ENCODE measurements at places on chromosomes 2 and 18. TPM values are rescaled to one million over a fixed set of nuclear protein-coding genes. Genes with fewer than 3 reads are reported as not detected.

DNA sequence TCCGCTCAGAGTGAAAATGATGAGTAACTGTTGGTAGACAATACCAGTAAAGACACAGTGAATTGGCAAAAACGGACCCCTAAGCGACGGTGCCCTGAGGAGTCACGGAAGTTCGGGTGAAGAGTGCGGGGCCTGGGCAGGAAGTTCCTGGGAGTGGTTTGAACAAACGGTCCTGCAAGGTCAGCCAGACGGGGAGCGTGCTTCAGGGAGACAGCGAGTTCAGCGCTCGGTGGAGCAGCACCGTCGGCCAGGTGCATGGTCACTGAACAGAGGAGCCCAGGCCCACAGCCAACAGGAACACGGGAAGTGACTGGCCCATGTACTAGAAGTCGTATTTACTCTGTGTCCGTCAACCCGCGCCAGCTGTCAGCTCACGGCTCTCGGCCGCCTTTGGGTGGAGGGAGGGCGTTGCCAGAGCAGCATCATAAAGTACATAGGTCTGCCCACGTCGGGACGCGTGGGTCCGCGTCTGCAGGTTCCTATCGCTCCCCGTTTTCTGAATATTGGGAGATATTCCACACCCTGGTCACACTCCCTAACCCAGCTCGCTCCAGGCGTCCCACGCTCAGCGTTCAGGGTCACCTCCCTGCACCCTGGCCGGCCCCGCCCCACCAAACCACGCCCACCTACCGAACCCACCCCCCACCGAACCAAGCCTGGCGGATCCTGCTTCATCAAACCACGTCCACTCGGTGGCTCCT is 75.6 kb upstream of the UXS1 start:
- DNase-seq, result no peak

GRCh38 chr2:82055846-82056245 is 1751.3 kb upstream of the LRRTM1 start:
- DNase-seq, result no peak

- no peak for DNase-seq
Observed at GRCh38 chr18:55869556-55870501, 281.8 kb upstream of the TCF4 start.

- no peak for DNase-seq
Observed at GRCh38 chr2:47274054-47274782, 119.1 kb upstream of the STPG4 start.

DNA sequence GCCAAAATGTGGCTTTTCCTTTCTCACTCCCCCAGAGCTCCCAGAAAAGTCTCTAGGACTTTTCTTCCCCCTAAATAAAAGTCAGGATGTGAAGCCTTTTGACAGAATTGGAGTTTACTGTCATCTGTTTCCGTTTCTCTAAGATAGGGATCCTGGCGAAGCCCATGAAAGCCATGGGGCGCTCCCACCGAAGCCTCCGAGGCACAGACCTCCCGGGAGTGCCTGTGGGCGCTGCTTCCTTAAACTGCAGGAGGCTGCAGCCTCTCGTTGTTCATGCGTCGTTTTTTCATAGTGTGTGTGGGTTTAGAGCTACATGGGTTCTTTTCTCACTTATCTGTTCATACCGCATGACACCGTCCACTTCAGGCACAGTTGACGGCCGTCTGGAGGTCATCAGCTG is 56.8 kb downstream of the ASAP2 start:
- DNase-seq, result no peak

GRCh38 chr18:37577051-37577611 is 11.5 kb upstream of the CELF4 start:
- peak; percentile 77 for DNase-seq

- DNase-seq, result peak; percentile 56
Observed at GRCh38 chr18:75304678-75305557, 94.3 kb downstream of the TSHZ1 start.

DNA sequence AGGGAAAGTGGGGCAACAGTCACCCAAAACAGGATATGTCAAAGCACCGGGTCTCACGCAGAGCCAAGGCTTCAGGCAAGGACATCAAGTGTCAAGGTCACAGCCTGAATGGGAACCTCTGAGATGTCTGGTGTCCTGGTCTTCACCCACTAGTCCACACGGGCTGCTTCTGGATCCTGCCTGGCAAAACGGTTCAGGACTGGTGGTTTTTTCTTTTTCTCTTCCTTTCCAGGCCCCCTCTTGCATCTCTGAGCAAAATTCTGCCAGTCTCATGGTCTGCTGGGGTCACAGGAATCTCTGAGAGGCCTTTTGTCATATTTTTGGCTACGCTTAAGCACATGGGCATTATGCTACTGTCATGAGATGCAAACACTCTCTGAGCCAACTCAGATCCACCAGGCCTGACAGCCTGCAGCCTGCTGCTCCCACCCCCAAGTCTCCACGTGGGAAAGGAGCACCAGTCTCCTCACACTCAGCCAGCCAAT is 518.2 kb upstream of the ZEB2 start:
- DNase-seq, result no peak

- DNase-seq, result no peak
Observed at GRCh38 chr18:48050176-48050575, 119.7 kb upstream of the SMAD2 start.

DNA sequence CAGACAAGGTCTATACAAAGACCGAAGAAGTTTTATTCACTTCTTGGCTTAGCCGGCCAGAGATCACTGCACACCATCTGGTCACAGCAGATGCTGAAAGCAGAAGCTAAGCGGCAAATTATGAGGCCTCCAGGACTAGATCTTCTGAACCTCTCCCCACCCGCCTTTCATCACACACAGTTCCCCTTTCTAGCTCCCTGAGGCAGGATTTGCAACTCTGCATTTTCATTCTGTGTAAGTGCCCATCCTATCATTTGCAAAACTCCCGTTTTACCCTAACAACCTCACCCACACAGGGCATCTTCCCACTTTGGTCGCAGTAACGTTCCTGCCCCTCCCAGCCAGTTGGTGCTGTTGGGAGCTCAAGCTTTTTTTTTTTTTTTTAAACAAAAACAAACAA is 3.1 kb upstream of the MOB1A start:
- DNase-seq, result no peak

DNA sequence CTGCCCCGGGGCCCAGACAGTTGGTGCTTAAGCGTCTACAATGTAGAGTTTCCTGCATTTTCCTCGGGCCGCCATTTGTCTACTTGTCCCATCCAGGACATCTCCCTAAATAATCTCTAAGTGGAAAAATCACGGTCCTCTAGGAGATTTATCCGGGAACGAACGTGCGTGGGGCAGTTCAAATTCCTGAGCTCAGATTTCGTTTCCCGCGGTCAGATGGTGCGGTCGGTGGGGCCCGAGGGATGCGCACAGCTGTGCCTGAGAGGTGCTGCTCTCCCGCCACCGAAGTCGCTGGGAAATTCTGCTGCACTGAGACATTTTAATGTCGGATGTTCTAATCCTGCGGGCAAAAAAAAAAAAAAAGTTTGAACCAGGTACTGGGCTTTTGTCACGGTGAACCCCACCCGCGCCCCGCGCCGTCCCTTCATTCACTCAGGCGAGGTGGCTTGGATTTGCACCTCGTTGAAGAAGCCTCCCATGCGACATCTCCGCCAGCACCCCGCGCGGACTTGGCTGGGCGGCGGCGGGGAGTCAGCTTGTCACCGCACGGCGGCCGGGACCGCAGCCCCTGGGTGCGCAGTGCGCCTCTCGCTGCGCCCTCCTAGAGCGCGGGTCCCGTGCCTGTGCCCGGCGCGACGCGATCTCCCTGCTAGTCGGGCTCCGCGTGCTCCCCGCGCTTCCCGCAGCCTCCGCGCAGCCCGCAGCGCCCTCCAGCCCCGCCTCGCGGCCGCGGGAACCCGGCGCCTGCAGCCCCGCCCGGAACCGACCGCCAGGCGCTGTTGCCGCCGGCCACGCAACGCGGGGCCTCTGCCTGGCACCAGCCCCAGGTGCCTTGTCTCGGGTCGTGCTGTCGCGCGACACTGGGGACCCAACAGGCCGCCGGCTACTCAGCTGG is 191.9 kb upstream of the TCF4 start:
- no peak for DNase-seq

- DNase-seq, result no peak
Observed at GRCh38 chr2:209147981-209148380, 275.9 kb upstream of the MAP2 start.

- DNase-seq, result no peak
Observed at GRCh38 chr2:122205641-122206040, 450.2 kb downstream of the TSN start.

DNA sequence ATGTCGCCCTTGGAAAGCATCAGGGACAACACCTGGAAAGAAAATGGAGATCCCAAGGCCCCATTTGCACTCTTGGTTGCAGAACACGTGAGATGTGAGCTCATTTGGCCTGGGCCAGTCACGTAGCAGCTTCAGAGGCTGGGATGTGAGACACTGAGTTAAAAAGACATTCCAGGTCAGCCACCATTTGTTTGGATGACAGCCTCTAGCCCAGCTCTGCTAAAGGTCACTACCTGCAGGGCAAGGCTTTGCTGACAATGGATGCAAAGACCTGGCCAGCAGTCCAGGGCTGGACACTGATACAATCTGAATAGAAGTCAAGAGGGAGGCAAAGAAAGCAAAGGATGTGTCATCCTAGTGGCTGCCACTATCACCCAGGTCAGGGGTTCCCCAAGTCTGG is 83.9 kb upstream of the LRPPRC start:
- no peak for DNase-seq

GRCh38 chr18:30387401-30387800 is 655.1 kb downstream of the DSC3 start:
- DNase-seq, result no peak

- no peak for DNase-seq
Observed at GRCh38 chr2:38095079-38095995, 19.4 kb upstream of the CYP1B1 start.

- no peak for DNase-seq
Observed at GRCh38 chr2:112622528-112622849, 23.2 kb upstream of the SLC20A1 start.

DNA sequence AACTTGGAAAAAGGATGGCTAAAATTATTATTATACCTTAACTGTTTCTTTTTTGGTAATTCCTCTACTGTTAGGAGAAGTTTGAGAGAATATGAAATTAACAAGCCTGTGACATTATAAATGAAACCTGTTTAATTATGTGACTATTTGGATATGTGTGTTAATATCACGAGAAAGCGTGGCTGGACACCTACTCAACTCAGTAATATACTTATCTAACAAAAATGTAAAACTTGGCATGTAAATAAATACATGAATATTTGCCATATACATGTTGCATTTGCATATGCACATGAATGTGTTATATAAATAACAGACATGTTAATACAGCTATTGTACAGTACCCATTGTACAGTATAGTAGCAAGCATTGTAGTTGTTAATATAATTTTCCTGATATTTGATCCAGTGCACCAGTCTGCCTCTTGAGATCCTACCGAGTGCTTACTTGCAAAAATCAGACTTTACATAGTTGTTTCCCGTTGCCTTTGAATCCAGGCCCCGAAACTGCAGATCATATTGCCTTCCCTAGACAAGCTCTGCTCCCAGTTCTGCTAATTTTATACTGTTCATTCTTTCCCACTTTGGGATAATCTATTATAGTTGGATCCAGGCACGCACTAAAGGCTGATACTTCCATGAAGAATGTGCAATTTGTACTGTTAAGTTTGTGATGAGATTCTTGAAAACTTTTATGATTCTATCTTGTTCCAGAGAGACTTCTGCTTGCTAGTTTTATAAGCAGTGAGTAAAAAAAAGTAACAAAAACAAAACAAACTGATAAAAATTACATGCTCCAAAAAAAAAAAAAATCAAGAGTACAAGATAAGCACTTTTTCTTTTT is 395.6 kb downstream of the ARHGAP15 start:
- DNase-seq, result no peak

DNA sequence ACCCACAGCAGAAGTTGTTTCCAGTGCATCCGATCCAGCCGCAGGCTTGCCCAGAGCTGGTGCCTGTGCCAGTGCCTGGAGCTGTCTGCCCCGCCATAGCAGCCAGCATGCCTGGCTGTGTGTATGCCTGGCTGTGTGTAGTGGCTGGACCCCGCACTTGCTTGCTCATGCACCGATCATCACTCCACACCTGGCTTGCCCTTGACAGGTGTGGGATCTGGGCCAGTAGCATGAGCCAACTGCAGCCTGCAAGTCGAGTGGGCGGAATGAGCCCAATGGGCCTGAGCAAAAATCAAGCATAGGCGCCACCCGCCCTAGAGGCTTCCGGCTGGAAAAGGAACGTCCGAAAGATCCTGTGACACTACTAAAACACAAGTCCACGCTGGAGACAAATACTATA is 74.5 kb downstream of the EPB41L3 start:
- DNase-seq, result no peak

GRCh38 chr18:54742120-54742519 is 86.2 kb upstream of the RAB27B start:
- DNase-seq, result no peak

- DNase-seq, result no peak
Observed at GRCh38 chr2:100923461-100924060, 78.5 kb upstream of the RPL31 start.

DNA sequence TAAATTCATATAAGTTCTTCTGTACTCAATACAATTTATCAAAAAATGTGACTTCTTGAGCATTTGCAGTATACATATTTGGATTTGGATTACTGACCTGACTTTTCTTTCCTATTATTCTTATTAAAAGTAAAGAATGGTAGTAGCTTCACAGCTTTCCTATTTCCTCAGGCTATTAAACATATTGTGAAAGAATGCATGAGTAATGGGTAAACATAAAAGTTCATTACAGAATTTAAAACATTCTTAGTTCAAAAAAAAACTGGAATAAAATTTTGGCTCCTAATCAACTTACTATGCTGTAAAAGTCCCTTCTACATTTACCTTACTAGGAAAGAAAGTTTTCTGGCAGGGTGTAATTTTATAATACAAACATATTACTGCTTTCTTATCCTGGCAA is 27.3 kb upstream of the C2orf66 start:
- no peak for DNase-seq

DNA sequence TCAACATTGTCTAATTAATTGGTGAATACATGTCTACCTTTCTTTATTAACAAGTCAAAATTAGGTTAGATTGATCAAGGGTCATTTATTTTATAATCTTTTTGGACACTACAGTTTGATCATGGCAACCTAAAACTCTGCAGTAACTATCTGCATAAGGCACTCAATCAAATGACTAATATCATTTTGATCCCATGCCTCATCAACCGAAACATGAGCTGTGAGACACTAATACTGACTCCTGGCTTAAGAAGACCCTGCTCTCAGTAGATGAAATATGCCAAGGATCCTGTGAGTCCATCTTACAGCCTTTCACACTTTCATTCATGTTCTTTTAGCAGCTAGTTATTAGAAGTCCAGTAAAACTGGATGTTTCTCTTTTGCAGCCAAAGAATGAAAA is 169.4 kb upstream of the CAVIN2 start:
- no peak for DNase-seq

The RAB10 gene
- total RNA-seq, result 135 TPM

The SPATA3 gene
- not detected for total RNA-seq

The ASB18 gene
- not detected for total RNA-seq

The PROKR1 gene
- not detected for total RNA-seq

The SIX2 gene
- total RNA-seq, result 16.7 TPM

The SIX3 gene
- total RNA-seq, result not detected

The RPRM gene
- 2.9 TPM for total RNA-seq

The CREG2 gene
- total RNA-seq, result 0.25 TPM

The DDX18 gene
- 33.9 TPM for total RNA-seq

The AKAIN1 gene
- not detected for total RNA-seq

The RSAD2 gene
- 0.25 TPM for total RNA-seq

The NEURL3 gene
- total RNA-seq, result 2.5 TPM

The ICOS gene
- 1.7 TPM for total RNA-seq

Data from vagina (tissue), 2 donors.